ENCODE measurements at places on chromosomes 3 and 15.

GRCh38 chr15:70251246-70251990 lies 153.7 kb upstream of the TLE3 start:
- DNase-seq = no peak

- DNase-seq = no peak
These were observed 37.0 kb downstream of the CHDH start for GRCh38 chr3:53809267-53809666.

- no peak for DNase-seq
These were observed 143.6 kb downstream of the NAALADL2 start for GRCh38 chr3:175002732-175003143.

- DNase-seq = peak; percentile 42
These were observed 45.0 kb downstream of the TNK2 start for GRCh38 chr3:195863121-195864061.

DNA sequence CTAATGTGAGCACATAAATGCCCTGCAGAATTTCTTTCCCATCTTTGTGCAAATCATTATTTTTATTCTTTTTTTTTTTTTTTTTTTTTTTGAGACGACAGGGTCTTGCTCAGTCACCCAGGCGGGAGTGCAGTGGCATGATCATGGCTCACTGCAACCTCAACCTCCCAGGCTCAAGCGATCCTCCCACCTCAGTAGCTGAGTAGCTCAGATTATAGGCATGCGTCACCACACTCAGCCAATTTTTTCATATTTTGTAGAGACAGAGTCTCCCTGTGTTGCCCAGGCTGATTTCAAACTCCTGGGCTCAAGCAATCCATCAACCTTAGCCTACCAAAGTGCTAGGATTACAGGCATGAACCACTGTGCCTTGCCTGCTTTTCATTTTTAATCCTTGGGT lies 22.9 kb downstream of the DAG1 start:
- DNase-seq = no peak

GRCh38 chr15:69914040-69914439 lies 183.7 kb downstream of the TLE3 start:
- no peak for DNase-seq

- DNase-seq = no peak
These were observed 69.5 kb upstream of the KCNAB1 start for GRCh38 chr3:156050918-156051317.

DNA sequence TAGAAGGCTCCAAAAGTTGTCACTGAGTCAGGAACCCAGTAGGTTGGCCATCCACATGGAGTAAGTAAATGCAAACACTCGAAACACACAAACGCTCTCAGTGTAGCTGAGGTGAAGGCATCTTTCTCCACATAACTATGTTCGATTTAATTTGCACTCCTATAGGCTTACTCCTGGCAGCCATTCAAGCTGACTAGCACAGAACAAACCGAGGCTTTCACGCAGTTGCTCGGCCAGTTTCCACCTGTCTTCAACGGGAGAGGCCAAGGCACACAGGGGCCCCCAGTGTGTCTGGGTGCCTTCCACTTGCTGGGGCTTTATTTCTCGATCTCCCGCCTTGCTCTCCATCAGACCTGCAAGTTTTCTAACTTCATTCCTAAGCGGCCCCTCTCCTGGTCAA lies 18.9 kb downstream of the RGMA start:
- DNase-seq = no peak

DNA sequence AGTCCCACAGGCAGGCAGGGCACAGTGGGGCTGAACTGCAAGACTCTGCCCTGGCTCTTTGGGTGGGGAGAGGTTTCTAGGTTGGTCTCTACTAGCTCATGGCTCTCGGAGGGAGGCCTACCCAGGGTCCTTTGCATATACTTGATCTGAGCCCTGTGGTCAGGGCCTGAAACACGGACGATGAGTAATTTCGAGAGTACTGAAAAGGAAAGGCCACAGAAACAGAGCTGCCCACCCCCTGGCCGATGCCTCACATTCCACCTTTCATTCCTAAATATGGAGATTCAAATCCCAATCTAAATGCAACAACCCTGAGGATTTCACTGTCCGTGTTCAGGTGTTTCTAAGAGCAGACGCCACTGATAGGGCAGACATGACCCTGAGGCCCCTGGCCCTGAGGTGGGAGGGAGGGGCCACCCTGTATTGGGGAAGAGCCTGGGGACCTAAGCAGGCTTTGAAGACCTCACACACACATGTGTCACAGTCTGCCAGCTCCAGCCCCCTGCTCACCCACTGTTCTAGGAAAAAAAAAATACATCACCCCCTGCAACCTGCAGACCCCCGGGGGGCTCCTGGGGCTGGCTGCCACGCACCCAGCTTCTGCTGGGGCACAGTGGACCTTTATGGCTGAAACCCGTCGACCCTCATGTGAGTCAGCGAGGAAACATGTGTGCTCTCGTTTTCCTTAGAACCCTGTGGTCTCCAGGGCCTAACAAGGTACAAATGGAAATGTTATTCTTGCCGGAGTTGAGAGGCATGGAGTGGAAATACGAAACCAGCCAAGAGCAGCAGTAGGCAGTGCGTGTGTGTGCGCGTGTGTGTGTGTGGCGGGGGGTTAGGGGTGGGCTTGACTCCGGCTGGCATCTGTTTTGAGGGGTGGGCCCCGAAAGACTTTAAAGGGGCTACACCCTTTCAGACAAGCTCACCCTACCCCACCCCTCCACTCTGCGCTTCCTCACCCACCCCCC lies 112.7 kb downstream of the CHSY1 start:
- DNase-seq = no peak
